ENCODE measurements at places on chromosomes 5 and 9.

DNA sequence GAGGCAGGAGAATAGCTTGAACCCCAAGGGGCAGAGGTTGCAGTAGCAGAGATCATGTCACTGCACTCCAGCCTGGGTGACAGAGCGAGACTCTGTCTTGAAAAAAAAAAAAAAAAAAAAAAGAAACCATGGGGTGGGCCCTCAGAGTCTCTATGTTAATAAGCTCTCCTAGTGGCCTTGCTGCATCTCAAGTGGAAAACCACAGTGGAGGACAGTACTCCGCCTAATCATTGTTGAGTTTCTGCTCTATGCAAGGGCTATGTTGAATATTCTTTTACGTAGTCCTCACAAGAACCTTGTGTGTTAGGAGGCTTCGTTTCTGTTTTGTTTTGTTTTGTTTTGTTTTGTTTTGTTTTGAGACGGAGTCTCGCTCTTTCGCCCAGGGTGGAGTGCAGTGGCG lies 48.9 kb downstream of the TJP2 start:
- DNase-seq, result no peak

DNA sequence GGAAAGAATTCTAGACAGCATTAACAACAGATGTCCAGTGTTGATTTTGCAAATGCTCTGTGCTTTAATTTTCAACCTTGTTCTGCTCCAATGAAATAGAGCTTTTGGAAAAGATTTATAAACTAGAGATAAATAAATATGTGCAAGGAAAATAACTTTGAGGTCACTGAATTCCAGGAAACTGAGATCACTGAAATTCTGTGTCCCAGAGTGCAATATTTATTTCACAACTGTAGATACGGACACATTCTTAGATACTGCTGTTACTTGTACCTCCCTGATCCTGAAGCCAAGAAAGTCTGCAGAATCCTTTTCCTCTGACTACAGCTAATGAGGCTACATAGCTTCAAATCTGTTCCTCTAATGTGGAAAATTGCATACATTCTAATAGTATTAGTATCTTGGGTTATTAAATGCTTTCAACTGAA lies 222.9 kb downstream of the DOCK8 start:
- no peak for DNase-seq

GRCh38 chr5:118776755-118777154 lies 211.6 kb downstream of the DTWD2 start:
- DNase-seq, result no peak

DNA sequence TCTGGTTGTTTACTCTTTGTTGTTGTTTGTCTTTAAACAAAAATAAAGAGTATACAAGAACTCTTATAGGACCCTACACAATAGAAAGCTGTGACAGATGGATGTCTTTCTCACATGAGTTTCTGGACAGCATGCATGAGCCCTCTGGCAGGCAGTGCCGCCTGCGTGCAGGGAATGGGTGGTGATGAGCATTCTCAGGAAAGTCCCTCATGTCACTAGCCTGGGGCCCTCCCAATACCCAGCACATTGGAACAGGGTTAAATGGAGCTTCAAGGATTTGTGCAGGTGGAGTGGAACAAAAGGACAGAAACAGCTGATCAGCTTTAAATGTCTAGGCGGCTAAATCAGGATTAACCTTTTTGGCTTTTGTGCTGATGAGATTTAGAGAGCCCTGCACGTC lies 181.0 kb upstream of the CD180 start:
- DNase-seq, result no peak

DNA sequence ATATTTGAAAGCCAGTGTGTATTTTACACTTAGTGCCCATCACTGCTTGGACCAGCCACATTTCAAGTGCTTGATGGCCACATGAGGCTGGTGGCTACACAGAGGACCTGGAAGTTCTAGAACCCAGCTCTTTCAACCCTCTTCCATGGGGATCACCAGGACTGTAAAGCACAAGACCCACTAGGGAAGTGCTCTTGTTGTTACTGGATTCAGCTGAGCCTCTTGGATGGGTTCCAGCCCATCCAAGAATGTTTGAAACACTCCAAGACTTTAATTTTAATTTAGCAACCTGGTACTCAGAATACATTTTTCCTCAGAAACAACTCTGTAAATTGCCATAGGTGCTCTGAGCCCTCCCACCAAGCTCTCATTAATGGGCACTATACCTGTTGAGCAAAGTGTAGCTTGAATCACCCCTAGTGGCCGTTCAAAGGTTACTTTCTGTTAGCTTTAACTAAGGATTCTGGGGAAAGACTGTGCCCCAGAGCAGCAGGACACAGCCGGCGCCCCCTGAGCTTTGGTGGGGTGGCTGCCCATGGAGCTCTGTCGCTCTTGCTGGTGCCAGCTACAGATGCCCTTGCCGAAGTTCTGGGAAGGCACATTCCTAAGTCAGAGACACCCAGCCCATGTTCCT lies 212.4 kb downstream of the HSD17B3 start:
- DNase-seq, result no peak

DNA sequence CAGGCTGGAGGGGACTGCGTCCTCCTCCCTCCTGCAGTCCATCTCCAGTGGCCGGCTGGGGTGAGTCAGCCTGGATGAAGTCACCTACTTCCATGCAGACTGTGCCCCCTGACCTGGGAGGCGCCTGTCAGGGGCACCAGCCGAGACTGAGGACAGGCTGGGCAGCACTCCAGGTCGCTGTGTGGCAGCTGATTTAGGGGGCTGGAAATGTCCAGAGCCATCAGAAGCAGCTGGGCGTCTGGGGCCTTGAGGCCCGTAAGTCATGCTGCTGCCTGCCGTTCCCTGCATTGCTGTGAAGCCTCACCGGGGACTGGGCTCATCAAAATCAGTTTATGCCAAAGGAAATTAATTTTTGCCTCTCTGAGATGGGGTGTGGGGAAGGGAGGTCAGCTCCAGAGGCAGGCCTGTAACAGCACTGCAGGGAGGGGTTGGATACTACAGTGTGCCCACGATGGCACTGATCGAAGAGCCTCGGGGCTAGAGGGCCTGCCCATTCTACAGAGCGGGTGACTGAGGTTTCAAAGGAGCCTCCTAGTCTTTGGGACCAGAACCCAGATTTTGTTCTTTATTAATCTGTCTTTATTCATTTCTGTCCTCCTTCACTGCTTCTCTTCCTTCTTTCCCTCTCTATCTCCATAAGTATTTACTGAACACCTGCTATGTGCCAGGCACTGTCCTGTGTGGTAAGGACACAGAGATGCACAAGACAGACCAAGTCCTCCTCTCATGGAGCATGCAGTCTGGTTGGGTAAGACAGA lies 70.4 kb upstream of the PSD2 start:
- no peak for DNase-seq

DNA sequence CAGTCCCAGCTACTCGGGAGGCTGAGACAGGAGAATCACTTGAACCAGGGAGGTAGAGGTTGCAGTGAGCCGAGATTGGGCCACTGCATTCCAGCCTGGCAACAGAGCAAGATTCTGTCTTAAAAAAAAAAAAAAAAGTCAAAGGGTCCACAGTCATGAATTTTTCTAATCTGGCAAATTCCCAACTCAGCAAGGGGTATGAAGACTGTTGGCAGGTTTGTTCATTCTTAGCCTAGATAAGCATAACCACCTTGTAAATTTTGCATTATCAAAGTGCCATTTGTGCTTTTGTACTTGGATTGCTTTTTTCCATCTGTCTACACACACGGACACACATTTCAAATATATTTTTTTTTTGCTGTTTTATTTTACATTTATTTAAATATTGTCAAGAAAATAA lies 299.8 kb upstream of the NUDT12 start:
- DNase-seq, result no peak

- no peak for DNase-seq
Observed at GRCh38 chr9:14156046-14156445, 157.9 kb downstream of the NFIB start.

DNA sequence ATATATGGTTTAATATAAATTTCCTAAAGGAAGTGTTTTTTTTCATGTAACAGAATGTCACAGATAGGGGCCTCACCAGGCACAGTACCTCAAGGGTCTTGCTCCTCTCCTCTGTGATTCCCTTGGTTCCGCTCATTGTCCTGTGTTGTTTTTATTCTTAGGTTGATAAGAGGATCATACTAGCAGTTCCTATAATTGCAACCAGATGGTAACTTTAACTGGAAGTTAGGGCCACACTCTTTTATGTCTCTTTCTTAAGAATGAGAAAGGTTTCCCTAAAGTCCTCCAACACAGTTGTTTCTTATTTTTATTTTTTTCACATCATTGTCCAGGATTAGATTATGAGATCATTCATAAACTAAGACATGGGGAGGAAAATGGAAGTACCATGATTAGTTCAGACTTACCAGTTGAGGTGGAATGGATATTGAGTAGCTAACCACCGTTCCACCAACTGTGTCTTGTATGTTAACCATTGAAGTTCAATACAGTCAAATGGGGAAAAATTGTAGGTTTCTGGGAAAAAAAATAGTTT lies 41.1 kb downstream of the FAM174A start:
- no peak for DNase-seq

- DNase-seq, result no peak
Observed at GRCh38 chr9:95584176-95584575, 67.4 kb upstream of the PTCH1 start.

DNA sequence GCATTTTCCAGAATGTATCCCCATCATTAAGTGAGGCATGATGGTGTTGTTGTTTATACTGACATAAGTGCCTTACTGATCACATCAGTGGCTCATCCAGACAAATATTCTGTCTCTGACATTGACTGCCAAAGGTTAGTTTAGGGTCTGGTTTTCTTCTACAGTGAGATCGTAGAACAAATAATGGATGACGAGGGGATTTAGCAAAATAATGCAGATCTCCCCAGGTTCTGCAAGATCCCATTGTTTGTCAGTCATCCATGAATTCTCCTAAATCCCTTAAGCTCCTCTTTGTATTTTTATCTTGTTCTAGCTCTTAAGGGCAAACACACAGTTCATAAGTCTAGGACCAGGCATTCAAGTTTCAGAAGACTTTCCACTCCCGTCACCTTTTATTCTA lies 93.1 kb upstream of the DHFR start:
- no peak for DNase-seq

DNA sequence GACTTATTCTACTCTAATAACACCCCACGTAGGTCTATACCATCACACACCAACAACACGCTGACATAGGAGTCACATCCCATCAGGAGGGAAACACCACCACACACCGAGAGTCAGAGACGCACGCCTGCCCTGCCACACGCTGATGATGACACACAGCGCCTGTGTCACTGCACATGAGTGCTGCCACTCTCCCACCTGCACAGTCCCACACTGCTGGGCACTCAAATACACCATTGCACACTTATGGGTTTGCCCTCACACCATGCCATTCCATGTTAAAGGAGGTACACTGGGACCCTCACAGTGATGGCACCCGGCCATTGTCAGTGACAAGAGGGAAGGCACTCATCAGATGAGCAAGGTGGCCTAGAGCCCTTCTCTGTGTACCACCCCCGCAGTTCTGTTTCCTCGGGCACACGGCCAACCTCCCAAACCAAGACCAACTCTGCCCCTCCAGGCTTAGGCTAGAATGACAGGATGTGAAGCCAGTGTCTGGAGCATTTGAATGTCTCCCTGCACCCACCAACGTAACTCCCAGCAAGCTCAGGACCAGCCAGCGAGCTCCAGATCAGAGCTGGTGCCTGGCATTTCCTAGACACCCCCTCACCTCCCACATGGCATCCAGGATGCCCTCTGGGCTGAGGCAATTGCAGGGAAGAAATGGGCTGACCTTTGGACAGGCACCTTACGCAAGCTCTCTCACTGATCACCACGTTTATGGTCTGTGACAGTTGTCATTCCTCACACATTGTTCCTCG lies 3.6 kb upstream of the CPLX2 start:
- no peak for DNase-seq

DNA sequence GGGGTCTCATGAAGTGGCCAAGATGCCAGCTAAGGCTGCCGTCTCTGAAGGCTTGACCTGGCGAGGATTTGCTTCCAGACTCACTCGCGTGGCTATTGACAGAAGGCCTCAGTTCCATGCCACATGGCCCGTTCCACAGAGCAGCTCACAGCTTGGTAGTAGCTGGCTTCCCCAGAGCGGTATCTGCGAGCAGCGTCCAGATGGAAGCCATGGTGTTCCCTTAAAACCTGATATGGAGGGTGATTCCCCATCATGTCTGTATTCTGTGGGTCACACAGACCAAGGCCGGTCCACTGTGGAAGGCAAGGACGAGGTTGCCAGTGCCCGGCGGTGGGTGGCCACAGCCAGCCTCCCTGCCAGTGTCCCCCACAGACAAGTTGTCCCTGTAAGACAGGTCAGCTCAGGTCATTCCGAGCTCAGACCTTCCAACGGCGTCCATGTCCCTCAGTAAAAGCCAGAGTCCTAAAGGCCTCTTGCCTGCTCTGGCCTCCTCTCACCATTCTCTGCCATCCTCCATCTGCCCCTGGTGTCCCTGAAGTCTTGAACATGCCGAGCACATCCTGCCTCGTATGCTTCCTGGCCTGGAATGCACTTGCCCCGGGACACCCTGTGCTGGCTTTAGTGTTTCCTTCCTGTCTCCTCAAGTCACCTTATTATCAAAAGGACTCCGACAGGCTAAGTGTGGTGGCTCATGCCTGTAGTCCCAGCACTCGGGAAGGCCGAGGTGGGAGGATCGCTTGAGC lies 61.3 kb upstream of the LRRTM2 start:
- DNase-seq, result no peak

- DNase-seq, result no peak
Observed at GRCh38 chr5:73673161-73673591, 47.2 kb downstream of the ARHGEF28 start.

DNA sequence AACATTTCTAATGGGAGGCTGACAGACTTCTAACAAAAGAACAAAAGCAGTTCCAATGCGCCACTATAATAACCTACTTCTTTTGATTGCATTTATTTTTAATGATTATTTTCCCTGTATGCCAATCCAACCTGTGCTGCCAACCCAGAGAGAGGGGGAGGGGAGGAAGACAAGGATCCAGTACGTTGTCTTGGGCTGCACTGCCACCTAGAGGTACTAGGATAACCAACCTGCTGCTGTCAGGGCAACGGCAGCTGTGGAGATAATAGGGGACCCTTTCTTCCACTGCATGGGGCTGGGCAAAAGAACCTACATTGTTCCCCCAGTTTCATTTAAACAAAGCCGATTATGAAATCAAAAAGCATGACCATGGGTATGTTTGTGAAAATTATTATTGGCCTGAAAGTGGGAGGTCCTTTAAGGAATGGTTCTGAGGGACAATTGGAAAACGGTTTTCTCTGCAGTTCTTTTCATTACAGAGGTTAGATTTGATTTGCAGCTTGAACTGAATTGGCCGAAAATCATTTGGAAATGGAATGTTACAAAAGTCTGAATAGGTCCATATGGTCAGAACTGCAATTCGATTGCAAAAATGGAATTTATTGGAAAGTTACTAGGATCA lies 101.3 kb downstream of the RASEF start:
- DNase-seq, result peak; percentile 1

- DNase-seq, result no peak
Observed at GRCh38 chr5:131630208-131630962, 4.6 kb downstream of the RAPGEF6 start.

DNA sequence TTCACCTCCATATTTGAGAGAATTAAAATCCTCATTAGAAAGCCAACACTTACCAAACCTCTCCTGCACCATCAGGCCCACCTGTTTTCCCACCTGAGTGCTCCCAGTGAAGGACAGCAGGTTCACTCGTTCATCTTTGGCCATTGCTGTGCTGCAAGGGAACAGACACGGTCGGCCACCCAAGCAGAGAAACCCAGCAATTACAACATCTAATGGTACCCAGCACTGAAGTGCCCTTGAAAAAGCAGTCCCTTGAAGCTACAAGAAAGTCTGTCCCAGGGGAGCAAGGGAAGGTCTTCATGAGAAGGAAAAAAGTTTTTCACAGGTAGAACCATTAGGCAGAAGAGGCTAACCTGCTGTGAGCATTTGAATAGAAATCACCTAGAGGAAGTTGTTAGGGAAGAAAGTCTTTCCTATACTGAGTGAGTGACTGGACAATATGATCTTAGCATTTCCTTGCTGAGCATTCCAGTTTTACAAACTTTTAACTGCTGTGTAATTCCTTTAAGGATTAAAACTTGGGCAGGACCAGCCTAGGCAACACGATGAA lies 26.7 kb downstream of the ALDH7A1 start:
- no peak for DNase-seq
